ENCODE measurements at places on chromosomes 6 and 20.

- DNase-seq: no peak
Measured at GRCh38 chr6:4788953-4789584, 12.9 kb downstream of the CDYL start.

DNA sequence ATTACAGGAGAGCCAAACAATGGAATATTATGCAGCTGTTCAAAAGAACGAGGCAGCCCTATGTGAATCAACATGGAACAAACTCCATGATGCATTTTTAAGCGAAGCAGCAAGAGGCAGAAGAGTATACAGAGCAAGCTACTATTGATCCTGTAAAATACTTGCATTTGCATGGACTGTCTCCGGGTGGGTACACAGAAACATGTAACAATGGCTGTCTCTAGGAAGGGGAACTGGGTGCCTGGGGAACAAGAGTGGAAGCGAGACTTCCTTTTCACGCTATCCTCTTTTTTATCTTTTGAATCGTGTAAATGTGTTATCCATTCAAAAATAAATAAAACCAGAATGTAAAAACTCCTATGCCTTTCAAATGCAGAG, 93.3 kb upstream of the SIRPA start:
- no peak for DNase-seq

- peak; percentile 99 for DNase-seq
Measured at GRCh38 chr20:33909331-33909921, 84.3 kb upstream of the RALY start.

GRCh38 chr6:3398755-3399696, 57.8 kb downstream of the SLC22A23 start:
- no peak for DNase-seq

- DNase-seq: no peak
Measured at GRCh38 chr6:87588756-87589407, 905 bp downstream of the RARS2 start.

- DNase-seq: no peak
Measured at GRCh38 chr20:9837634-9838033, 1.2 kb downstream of the PAK5 start.

DNA sequence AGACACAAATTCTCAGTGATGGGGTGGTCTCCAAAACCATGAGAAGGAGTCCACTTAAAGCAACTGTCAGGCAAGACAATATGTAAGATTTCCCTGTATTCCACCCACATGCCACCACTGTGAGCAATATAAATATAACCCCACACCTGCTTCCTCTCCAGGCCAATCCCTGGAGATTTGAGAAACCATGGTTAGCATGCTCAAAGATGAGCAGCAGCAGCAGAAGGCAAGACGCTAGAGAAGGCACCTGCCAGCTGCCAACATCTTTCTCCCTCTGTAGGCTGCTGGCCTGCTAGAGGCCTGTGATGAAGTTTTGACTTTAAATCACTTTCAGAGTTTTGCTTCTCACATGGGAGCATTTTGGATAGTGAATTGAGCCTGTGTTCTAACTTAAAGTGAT, 7.9 kb upstream of the SOD2 start:
- no peak for DNase-seq

GRCh38 chr20:5491455-5491854, 174.7 kb upstream of the PROKR2 start:
- DNase-seq: no peak

- no peak for DNase-seq
Measured at GRCh38 chr20:58707770-58708169, 15.2 kb downstream of the NPEPL1 start.

DNA sequence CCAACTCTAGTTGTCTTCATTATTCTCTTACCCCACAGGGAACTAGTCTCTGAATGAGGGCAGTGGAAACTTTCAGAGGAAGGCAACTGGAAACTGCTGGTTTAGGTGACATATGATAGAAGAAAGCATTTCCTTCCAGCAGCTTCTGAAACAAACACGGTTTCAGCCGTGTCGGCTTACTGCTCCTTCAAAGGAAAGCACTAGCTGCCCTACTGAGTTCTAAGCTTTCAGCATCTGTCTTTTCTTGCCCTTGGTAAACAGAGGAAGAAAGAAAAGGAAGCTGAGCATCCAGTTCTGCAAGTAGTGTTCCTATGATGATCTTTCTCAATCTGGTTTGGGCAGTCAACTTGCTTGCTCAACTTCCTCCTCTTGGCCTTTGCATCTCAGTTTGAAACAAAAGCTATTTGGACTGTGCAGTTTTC, 117.5 kb upstream of the CEP85L start:
- peak; percentile 24 for DNase-seq

DNA sequence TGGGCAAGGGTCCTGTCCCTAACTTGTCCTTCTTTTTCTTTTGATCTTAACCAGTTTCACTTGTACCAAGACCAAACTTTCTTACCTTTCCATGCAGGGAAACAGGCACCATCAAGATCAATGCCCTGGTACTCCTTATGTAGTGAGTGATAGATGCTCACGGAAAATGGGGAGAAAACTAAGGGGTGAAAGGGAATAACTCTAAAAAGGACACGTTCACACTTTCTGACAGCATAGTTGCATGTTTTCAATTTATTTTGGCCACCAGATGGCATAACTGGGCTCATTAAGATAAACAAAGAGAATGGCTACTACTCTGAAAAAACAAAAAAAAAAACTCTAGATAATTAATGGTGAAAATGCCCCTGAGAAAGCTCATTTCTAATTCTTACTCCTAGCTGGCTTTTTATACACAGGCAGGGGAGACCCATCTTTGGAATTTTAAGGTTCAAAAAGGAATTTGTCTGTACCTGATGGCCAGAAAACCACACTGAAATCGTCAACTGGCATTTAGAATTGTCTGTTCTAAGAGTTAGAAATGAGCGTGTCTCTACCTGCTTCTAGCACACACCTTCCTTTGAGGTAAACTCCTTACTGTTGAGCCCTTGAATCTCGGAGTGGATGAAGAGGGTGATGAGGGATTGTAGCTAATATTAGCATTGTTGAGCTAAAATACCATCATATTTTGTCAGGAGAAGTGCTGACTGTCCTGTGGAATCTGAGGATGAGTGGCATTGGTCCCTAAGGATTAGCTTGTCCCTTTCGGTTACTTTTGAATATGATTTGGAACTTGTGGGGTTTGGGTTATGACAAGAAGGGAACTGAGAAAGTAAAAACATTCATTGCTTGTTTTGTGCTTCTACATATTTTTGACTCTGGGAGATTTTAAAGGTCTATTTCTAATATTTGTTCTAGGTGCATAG, 62.2 kb upstream of the DDR1 start:
- peak; percentile 70 for DNase-seq

DNA sequence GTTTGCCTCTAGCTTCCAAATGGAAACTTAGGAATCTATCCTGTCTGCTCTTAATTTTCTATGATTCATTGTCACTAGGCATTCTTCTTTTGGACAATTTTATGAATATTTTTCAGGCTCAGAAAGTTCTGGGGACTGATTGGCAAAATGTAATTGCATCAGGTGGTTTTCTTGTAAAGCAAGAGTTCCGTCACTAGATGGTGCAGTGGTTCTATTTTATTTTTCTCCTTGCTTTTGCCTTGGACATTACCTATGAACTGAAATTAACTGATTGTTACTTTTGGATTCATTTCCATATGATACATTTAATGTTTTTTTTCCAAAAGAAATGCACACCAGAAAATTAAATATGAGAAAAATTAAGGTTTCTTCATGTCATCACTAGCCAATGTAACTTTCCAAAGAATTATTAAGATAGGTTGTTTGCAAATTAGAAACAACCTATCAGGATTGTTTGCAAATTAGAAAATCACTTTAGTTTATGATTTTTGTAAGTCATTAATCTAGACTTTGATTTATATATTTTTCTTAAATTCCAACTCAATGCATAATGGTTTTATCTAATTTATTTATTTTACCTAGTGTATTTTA, 48.0 kb downstream of the TMEM170B start:
- peak; percentile 84 for DNase-seq

DNA sequence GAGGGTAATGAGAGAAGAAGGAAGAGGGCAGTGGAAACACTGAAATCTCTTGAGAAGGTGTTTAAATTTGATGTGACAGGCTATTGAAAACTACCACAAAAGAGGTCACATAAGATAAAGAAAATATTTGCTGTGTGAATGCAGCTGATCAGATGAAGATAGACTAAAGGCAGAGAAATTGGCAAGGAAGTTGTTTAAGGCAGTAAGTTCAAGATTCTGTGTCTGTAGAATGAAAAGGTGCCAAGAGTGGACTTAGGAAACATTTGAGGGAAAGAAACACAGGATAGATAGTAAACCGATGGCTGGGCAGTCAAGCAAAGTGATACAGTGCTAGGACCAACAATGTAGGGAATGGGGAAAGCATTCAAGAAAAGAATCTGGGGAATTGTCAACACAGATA, 332.3 kb upstream of the MARCKS start:
- no peak for DNase-seq

GRCh38 chr6:3324262-3324942, 65.7 kb downstream of the PSMG4 start:
- peak; percentile 96 for DNase-seq

DNA sequence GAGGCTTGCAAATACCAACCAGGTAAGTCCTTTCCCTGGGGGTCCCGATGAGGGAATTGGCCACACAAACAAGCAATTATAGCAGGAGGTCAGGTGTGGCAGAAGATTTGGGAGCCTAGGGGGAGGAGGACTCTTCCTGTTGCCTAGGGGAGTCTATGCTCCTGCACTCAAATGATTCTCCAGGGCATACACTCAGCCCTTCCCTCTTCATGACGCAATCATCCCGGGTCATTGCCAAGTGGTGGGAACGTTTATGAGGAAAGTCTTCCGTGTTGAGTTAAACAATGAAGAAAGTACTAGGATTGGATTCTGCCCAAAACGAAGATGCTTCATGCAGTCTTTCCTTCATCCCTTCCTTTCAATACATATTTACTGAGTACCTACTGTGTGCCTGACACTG, 186.5 kb upstream of the TSHZ2 start:
- DNase-seq: peak; percentile 21

GRCh38 chr20:34586488-34587163, 28.1 kb downstream of the MAP1LC3A start:
- no peak for DNase-seq

- no peak for DNase-seq
Measured at GRCh38 chr6:159616456-159616855, 76.6 kb downstream of the SOD2 start.

- peak; percentile 12 for DNase-seq
Measured at GRCh38 chr20:1150218-1150617, 31.8 kb downstream of the PSMF1 start.

GRCh38 chr6:8589941-8590729, 154.8 kb upstream of the SLC35B3 start:
- no peak for DNase-seq

- peak; percentile 42 for DNase-seq
Measured at GRCh38 chr6:129748901-129749748, 39.1 kb upstream of the ARHGAP18 start.

GRCh38 chr6:142696123-142697000, 248.6 kb downstream of the HIVEP2 start:
- no peak for DNase-seq

DNA sequence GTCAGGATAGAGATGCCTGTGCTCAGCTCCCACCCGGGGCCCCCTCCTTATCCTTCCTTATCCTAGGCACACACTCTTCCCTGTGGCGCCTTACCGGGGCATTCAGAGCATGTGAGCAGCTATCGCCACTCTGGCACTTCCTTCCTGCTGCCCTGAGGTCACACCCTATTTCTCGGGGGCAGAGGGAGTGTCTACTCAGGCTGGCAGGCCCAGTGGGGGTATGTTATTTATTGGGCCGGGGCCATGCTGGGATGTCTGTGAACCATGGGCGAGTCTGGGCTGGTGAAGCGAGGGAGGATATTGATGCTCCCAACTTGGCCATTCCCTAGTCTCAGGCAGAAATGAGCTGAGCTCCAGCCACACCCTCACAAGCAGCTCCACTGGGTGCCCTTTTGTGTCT, 3.9 kb upstream of the LY6G6D start:
- no peak for DNase-seq

DNA sequence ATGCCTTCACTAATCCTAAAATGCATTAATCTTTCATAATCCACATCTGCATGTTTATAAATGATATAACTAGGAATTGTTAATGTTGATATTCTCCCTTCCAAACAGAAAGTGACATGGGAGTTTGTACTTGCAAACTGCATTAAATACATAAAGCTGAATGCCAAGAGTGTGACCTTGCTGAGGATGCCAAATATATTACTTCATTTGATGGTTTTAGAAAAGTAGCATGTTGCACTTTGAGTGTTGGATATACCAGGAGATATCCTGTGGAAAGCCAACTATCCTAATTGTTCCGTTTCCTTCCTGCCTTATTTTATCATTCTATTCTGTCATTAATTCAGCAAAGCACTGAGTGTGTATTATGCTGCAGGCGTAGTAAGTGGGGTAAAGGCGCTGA, 229.8 kb downstream of the TMEM242 start:
- DNase-seq: no peak

DNA sequence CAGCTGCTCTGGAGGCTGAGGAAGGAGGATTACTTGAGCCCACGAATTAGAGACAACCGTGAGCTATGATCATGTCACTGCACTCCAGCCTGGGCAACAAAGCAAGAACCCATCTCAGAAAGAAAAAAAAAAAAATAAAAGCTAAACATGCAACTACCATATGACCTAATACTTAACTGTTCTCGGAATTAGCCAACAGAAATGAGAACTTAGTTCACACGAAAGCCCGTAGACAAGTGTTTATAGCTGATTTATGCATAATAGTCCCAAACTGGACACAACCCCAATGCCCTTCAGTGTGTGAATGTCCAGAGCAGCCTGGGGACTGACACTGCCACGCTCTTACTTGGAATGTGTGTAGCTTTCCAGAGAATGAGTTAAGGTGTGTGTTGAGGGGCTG, 211.5 kb upstream of the PROKR2 start:
- no peak for DNase-seq

DNA sequence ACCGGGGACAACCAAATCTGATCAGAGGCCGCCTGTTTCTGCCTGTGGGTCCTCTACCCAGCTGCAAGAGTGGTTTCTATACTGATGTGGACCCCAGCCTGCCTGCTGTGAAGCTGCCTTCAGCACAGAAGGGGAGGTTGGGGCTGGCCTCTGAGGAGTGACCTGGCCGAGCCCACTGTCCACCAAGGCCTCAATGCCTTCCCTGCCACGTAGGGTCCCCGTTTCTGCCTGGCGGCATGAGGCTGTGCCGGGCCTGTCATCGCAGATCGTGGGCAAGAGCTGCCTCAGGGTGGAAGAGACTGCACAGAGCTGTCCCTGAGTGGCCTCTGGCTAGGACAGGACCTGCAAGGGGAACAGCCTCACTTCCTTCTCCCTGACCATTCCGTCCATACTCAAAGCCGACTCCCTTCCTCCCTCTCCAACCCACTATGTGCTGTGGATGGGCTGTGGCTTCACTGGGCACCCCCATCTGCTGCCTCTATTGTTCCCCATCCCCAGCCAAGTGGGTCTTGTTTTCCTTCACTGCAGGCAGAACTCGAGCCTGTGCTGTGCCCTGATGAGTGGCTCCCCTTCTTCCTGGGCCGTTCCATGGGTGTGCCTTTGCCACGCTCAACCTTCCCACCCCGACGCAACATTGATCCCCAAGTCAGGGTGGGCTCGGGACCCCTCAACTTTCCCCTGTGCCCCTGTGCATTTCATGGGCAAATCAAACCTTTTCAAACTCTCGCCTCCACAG, 60.3 kb downstream of the ERMARD start:
- DNase-seq: no peak

GRCh38 chr20:57386762-57387161, 4.4 kb upstream of the RBM38 start:
- DNase-seq: no peak

- no peak for DNase-seq
Measured at GRCh38 chr6:593907-594212, 63.0 kb downstream of the HUS1B start.

GRCh38 chr6:47260021-47260420, 49.7 kb downstream of the TNFRSF21 start:
- no peak for DNase-seq

- DNase-seq: no peak
Measured at GRCh38 chr20:10547276-10548114, 112.4 kb downstream of the SLX4IP start.

All from fibroblast of pulmonary artery (primary cell).